ENCODE measurements at places on chromosomes 6 and 20. TPM values are rescaled to one million over a fixed set of nuclear protein-coding genes. Genes with fewer than 3 reads are reported as not detected.

LBP gene
- not detected for total RNA-seq

- no peak for DNase-seq
Observed at GRCh38 chr20:20827992-20828597, 115.7 kb upstream of the RALGAPA2 start.

GRCh38 chr6:130027948-130028347 lies 9.6 kb downstream of the L3MBTL3 start:
- no peak for DNase-seq

IMPG1 gene
- total RNA-seq = not detected

DNA sequence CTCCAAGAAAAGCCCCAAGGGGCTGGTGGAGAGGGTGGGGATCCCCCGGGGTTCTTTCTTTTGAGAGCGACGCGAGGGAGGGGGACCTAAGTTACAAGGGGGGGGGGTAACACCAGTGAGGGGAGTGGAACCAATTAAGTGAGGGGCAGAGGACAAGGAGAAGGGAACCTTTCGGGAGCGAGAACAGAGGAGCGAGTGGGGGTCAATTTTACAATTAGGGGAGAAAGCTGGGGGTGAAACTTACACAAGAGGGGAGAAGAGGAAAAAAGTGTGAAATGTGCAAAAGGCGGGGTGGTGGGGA lies 548 bp downstream of the SALL4 start:
- DNase-seq = no peak

PNLDC1 gene
- not detected for total RNA-seq

DNA sequence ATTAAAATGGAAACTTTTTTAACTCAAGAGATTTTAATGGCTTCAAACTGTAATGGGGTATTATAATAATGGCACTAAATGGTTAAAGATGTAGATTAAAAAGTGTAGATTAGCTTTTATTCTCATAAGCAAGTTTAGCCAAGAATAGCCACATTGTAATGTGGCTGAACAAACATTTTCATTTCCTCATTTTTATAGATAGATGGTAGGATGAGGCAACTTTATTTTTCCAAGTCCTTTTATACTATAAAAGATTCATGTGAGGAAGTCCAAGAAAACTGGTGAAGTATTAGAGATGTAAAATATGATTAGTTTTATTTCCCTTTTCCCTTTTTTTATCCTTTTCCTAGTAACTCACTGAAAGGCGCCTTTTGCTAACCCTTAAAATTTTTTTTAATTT lies 88.8 kb downstream of the ATRN start:
- DNase-seq = no peak

FAM83B gene
- total RNA-seq = 48.3 TPM

DNA sequence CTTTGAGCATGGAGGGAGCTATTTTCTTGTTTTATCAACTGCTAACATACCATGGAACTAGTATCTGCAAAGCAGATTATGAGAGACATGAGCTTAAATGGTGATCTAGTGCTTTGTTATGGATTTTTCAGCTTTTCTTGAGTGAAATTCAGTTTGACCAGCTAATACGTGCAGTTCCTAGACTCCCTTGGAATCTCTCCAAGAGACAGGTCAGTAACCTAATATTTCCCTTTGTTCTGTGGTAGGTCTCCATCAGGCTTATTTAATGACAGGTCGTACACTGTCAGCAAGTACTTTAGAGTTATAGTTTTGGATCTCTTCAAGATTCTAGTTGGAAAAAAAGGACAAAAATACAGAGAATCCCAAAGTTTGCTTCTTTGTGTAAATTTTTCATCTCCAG lies 43.9 kb downstream of the HDAC2 start:
- DNase-seq = no peak
